GM03348 (cell line): ENCODE measurements at places on chromosomes 13 and 19.
A peak's percentile ranks its signal among the peaks of the same experiment; 100 is the strongest.

GRCh38 chr13:66443926-66444325 is 786.2 kb downstream of the PCDH9 start:
- DNase-seq: no peak

GRCh38 chr19:41853768-41854167 is 6.3 kb upstream of the RPS19 start:
- DNase-seq: no peak

DNA sequence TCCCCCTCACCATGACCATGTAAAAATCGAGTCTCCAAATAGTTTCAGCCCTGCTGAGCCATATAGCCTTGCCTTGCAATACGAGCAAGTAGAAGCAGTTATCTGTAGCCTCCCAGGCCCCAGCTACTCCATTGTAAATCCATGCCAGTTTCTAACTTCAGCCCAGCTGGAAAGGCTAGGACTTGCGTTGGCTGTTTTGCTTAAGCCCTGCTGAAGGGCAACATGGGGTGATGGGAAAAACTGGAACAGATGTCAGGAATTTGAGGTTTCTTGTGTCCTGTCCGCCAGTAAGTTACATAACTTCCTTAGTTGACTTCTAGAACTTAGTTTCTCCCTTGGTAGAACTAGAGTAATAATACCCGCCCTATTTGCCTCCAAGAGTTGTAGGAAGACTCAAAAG is 216.0 kb upstream of the SERP2 start:
- DNase-seq: no peak

DNA sequence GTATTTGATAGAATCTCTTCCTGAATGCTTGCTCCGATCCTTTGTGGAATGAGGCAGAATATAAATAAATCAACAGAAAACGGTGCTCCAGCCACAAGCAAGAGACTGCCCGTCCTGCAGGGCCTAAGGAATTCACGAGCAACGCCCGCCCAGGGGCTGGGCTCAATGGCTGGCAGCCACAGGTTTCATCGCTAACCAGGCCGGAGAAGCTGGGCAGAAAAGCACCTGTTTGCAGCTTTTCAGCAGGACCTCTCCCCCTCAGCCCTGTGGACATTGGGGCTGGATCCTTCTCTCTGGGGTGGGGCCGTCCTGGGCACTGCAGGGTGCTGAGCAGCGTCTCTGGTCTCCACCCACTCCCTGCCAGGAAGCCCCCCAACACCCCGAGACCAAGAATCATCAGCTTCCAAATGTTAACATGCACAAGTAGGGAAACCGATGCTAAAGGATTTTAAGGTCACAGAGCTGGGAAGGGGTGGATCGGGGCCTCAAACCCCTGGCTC is 102.5 kb downstream of the GADD45B start:
- DNase-seq: peak; percentile 80
